NCI-H526 treated with DMSO at 0.1 percent for 48 hours (cell line): ENCODE measurements at places on chromosomes 13 and 19.

- DNase-seq = peak; percentile 22
Observed at GRCh38 chr19:40974633-40975037, 16.4 kb upstream of the CYP2B6 start.

DNA sequence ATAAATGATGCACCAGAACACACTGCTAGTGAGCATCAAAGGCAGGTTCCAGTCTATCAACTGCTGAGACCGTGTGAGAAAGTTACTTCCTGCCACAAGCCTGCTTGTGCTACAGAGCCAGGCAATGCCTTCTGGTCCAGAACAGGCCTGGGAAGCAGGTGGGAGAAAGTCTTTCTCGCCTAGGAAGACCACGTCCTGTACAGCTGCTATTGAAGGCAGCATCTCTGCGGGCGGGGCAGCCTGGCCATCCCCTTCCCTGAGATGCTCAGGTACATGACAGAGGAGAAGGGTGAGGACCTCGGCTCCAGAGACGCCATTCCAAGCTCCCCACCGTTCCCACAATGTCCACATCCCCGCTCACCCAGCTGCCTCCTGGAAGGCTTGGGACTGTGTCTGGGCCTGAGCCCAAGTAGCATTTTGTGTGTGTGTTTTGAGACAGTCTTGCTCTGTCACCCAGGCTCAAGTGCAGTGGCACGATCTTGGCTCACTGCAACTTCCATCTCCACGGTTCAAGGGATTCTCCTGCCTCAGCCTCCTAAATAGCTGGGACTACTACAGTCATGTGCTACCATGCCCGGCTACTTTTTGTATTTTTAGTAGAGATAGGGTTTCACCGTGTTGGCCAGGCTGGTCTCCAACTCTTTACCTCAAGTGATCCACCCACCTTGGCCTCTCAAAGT lies 3.4 kb downstream of the RFX1 start:
- DNase-seq = no peak

DNA sequence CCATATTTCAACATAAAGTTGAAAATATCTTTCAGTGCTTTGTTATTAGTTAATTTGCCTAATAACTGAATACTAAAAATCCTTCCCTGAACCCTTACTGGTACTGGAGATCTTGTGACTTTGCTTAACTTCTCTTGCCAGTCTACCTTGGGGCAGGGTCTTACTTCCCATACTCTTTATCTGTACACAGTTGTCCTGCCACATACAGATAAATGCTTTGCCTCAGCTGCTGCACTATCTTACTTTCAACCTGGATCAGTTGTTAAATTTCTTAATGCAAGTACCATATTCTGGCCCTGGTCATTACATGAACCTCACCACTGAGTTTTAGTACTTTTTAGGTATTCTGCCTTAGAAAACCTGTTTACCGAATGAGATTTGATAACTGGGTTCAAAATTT lies 107.6 kb downstream of the PIBF1 start:
- no peak for DNase-seq

DNA sequence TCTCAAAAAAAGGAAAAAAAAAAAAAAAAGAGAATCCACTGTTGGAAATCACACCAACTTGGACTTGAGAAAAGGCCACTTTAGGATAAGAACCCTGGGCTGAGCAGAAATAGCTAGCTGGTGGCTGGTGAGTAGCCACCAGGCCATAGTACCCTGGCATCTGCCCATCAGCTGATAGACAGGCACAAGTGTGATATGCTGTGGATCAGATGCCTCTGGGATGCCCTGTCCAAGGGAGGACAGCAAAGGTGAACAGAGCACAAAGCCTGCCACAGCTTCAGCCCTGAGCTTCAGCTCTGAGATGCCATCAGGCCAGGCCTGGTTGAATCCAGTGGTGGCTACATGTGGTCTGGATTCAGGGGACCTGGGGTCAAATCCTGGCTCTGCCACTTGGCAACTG lies 8.7 kb downstream of the SIRT2 start:
- no peak for DNase-seq

DNA sequence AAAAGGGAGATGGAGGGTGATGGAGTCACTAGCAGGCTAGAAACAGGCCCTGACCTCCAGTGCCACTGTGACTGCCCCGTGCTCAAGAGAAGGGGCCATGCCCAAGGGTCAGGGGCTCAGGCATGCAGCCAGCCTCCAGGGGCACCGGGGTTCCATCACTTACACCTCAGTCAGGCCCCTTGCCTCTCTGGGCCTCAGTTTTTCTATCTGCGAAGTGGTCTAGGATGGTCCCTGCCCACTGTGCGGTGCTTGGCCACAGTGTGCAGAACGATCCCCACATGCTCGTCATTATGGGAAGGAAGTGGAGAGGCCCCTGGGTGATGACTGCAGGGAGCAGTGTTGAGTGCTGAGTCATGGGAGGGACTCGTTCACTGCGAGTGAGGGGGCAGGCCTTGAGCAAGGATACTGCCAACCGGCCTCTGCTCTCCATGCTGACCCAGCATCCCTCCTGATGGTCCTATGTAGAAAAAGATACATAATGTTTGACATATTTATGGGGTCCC lies 23.1 kb downstream of the TMED1 start:
- DNase-seq = no peak

- no peak for DNase-seq
Observed at GRCh38 chr13:25267715-25268114, 19.6 kb downstream of the MTMR6 start.

- no peak for DNase-seq
Observed at GRCh38 chr13:114106526-114106925, 25.9 kb downstream of the RASA3 start.

DNA sequence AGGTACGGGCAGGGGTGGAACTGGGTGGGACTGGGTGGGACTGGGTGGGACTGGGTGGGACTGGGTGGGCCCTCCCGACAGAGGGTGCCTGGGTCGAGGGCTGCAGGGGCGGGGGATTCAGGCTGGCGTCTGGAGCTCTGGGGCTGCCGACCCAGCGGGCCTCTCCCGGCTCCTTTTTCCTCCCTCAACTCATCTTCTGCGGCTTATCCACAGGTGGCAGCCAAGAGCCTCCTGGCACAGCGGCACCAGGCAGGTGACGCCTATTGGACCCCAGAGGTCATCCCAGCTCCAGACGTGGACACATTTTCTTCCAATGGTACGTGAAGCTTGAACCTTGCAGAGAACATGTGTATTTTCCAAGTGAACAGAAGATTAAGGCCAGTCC lies 533 bp downstream of the ZNF544 start:
- no peak for DNase-seq

GRCh38 chr13:104785952-104786351 lies 1719.7 kb upstream of the SLC10A2 start:
- DNase-seq = no peak

- DNase-seq = no peak
Observed at GRCh38 chr19:6693056-6693471, 23.1 kb upstream of the TNFSF14 start.

GRCh38 chr19:57708641-57709361 lies at the start of gene ZNF154:
TSS of gene ZNF154 (minus strand) at chr19:57709204. CDS start at chr19:57708971, 233 bp downstream.
- peak; percentile 44 for DNase-seq

- no peak for DNase-seq
Observed at GRCh38 chr13:44237276-44237767, 136.3 kb upstream of the SERP2 start.

- DNase-seq = no peak
Observed at GRCh38 chr19:15837221-15837731, 21.8 kb upstream of the OR10H1 start.

DNA sequence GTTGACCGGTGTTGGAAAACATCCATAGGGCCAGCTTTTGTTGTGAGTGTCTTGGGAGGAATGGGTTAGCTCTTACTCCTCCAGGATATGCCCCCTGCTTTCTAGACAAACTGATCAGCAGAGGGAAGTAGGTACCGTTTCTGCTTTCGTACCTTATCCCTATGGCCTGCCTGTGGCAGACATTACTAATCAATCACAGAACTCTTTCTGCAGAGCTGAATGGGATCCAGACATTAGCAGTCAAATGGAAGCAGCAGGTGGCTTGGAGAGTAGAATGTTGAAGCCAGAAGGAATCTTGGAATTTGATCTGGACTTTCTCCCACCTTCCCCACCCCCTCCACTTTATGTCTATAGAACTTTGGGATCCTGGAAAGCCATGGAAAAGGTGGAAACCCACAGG lies 17.1 kb downstream of the NWD1 start:
- DNase-seq = no peak

- DNase-seq = no peak
Observed at GRCh38 chr19:281992-282391, 9.2 kb downstream of the PLPP2 start.

GRCh38 chr13:112165712-112166111 lies 98.8 kb downstream of the SOX1 start:
- DNase-seq = no peak

DNA sequence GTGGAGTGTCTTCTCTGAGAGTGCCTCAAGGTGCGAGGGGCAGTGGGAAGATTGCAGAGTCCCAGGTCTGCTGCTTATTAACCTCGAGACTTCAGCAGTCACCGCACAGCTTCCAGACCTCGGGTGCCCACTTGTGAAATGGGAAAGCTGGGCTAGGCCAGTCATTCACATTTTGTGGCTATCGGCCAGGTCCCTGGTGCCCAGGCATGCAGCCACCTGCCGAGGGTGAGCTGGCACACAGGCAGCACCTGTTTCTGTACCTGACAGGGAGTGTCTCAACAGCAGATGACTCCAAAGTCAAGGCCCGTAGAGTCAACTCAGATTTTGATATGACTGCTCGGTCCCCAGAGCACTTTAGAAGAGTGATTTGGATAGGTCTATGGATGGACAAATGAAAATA lies 21.9 kb downstream of the UQCRFS1 start:
- DNase-seq = no peak

DNA sequence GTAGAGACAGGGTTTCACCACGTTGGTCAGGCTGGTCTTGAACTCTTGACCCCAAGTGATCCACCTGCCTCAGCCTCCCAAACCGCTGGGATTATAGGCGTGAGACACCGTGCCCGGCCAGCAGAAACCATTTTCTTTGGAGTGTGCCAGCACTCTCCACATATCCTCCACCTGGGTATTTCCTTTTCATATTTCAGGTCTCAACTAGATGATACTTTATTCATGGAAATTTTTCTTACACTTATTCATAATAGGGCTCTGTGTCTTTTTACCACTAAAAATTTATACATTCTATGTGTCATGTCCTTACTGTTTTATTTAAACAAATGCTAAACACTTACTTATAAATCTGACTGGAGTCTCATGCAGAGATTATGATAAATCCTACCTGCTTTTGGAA lies 305.9 kb downstream of the PCDH20 start:
- DNase-seq = no peak

DNA sequence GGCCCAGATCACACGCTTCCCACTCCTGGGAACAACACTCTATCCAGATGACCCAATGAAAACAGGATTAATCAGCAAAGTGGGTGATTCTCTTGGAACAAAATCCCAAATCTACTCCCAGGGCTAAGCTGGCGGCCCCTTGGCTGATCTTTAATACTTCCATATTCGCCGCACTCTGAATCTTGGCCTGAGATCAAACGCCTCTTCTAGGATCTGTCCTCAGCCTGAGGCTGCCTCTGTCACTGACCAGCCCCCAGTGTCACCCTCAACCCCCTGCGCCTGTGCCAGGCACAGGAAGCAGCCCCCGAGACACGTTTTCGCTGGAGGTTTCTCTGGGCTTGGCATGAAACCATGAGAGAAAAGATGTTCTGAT lies 2.4 kb upstream of the CTXN1 start:
- no peak for DNase-seq

DNA sequence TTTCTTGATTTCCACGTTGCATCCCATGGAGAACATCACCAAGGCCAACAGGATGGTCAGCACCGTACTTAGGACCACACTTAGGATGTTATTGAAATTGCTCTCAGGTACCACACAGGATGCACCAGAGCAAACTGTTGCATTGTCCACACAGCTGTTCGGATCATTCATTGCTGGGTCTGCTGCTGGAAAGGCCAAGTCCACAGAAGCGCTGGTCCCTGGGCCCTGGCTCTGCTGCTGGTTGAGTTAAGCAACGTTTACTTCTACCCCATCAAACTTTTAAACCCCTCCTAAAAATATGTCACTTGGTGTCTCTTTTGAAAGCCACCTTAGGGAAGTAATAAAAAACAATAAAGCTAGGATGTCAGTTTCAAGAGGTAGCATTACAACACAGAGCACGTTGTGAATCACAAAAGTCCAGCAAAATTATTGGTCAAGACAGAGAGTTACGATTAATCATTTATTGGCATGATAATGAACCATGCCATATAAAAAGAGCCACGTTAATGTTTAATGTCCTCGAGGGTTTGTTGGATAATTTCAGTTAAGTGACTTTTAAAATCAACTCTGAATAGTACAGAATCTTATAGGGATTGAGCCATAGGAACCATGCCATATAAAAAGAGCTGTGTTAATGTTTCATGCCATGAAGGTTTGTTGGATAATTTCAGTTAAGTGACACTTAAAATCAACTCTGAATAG lies at the start of gene SLC10A2:
TSS of gene SLC10A2 (minus strand) at position 339 of the 702 bp plus-strand sequence. CDS start at position 171, 168 bp downstream.
- DNase-seq = no peak

GRCh38 chr19:4977299-4978174 lies 8.6 kb downstream of the KDM4B start:
- DNase-seq = no peak

DNA sequence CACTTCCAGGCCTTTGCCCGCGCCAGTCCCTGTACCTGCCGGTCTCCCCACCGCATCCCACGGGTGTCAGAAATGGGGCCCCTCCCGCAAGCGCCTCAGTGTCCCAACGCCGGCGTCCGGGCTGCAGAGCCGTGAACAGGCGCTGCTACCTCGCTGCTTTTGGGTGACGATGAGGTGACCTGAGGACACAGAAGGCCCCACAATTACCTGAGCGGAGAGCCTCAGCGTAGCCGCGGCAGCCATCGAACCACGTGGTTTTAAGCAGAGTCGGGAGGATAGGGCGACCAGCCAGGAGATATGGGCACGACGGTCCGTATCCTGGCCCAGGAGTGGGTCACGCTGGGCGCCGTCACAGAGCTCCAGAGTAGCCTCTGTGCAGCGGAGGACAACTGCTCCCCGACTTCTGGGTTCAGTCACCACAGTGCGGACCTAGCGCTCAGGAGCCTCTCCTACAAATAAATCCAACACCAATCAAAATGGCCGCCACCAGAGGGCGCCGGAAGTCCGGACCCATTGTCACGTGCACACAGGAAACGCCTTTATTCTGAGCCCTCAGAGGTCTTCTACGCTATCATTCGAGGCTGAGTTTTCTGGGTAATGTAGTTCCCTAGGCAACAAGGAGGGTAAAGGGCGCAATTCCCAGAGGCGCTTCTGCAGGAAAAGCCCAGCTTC lies at the start of gene ZNF814:
TSS of gene ZNF814 (minus strand) at position 478 of the 672 bp plus-strand sequence. CDS start at position 243, 235 bp downstream.
- DNase-seq = peak; percentile 30

DNA sequence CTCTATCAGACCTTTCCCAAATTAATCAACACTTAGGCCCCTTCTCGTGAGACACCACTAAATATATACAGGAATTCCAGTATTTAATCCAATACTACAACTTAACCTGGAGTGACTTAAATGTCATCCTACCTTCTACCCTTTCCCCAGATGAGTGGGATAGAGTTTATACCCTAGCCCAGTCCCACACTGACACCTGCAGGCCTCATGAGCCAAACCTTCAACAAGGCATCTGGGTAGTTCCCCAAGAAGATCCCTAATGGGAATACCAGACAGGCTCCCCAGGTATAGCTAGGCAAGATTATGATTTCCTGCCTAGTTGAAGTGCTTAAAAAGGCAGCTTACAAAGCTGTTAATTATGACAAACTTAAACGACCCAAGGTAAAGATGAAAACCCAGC lies 15.9 kb downstream of the ZNF83 start:
- DNase-seq = no peak
